ENCODE measurements at places on chromosomes 12 and 14. TPM values are rescaled to one million over a fixed set of nuclear protein-coding genes. Genes with fewer than 3 reads are reported as not detected.
A peak's percentile ranks its signal among the peaks of the same experiment; 100 is the strongest.

Gene KRT72
- not detected for total RNA-seq

Gene SLCO1A2
- total RNA-seq: not detected

Gene ERP27
- total RNA-seq: 0.37 TPM

Gene NELL2
- not detected for total RNA-seq

Gene CAPZA3
- total RNA-seq: not detected

Gene KLRD1
- not detected for total RNA-seq

Gene ASPG
- not detected for total RNA-seq

Gene CD9
- total RNA-seq: 169 TPM

Gene B3GNT4
- total RNA-seq: 2.1 TPM

Gene CISTR
- not detected for total RNA-seq

DNA sequence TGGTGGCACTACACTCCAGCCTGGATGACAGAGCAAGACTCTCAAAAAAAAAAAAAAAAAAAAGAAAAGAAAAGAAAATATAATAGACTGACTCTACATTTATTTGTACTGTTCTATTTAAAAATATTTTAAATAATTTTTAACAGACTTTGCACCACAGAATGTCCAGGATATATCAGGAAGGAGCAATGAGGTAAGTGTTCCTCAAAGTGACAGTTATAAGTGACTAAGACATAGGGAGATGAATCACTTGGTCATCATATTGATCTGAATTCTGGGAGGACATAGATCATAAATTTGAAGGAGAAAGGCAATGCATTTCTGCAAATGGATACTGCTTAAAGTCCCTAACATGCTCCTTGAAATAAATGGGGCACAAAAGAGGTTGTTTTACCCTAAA, 221.5 kb downstream of the KCNC2 start:
- DNase-seq: no peak

DNA sequence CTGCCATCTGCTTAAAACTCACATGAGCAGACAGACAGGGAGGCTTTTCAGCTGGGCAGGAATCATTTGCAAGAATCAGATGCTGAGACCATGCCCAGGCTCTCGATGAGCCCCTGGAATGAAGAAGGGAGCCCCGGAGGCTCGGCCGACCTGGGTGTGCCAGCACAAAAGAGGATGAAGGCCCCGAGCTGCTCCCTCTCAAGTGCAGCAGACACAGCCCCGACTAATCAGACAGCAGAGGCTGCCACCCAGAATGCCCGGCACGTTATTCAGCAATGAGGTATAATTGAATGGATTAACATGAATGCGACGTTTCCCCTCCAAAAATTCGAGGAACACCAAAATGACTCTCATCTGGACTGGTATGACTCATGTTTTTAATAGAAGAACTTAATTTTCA, 58.9 kb downstream of the BCL11B start:
- no peak for DNase-seq

GRCh38 chr12:53985994-53986685, 1.2 kb downstream of the HOXC10 start:
- no peak for DNase-seq

DNA sequence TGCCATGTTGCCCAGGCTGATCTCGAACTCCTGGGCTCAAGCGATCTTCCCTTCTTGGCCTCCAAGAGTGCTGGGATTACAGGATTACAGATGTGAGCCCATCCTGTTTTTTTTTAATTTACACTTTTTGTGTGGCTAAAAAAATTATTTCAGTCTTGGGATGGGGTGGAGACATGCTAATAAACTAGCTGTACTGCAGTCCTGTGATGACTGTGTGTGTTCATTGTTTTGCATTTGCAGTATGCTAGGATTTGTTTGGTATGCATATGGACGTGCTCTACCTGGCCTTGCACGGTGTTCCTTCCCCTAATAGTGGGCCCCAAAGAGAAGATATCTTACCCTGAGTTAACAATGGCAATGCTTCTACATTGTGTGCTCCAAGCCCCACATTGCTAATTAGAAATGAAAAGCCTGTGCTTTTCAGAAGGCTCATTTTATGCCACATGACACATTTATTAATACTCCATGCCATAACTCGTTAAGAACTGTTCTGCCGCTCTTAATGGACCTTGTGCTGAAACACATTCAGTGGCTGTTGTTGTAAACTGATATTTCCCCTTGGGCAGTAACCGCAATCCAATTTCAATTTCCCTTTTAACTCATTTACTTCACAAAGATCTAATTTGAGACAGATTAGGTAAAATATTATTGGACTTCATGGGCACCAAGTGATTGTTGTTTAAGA, 86.4 kb downstream of the SCN8A start:
- no peak for DNase-seq

- DNase-seq: no peak
Measured at GRCh38 chr12:124289634-124290600, 5.0 kb upstream of the RFLNA start.

- DNase-seq: peak; percentile 61
Measured at GRCh38 chr12:90940872-90941499, 14.0 kb downstream of the CCER1 start.

- DNase-seq: peak; percentile 47
Measured at GRCh38 chr12:57089271-57090245, 644 bp downstream of the NAB2 start.

DNA sequence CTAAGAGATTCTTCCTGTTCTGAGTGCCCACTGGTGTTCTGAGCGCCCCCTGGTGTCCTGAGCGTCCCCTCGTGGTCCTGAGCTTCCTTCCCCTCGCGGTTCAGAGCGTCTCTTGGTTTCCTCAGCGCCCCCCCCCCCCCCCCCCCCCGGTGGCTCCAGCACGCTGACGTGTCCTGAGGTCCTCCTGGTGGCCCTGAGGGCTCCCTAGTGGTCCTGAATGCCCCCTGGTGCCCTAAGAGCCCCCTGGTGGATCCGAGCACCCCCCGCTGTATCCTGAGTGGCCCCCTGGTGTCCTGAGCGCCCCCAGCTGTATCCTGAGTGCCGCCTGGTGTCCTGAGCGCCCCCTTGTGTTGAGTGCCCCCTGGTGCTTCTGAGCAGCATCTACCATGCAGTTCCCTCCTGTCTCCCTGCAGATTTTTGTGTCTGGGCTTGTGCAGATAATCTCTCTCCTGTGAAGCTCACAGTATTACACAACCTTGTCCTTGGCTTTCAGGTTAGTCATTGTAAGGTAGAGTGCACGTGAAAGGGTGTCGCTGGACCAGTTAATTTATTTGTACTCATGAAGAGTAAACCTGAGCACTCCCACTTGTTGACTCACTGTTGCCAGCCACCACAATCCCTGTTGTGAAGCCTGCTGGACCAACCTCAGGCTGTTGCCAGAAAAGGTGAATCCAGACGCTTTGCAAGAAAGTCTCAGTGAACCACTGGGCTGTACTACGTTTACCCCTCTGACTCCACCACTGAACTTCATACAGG, 1168.4 kb downstream of the TMEM121 start:
- no peak for DNase-seq

GRCh38 chr12:26571560-26571959, 261.4 kb downstream of the ITPR2 start:
- no peak for DNase-seq

GRCh38 chr14:104440297-104440956, 139.1 kb upstream of the C14orf180 start:
- no peak for DNase-seq

GRCh38 chr12:27367078-27367477, 34.4 kb downstream of the BMAL2 start:
- DNase-seq: no peak

DNA sequence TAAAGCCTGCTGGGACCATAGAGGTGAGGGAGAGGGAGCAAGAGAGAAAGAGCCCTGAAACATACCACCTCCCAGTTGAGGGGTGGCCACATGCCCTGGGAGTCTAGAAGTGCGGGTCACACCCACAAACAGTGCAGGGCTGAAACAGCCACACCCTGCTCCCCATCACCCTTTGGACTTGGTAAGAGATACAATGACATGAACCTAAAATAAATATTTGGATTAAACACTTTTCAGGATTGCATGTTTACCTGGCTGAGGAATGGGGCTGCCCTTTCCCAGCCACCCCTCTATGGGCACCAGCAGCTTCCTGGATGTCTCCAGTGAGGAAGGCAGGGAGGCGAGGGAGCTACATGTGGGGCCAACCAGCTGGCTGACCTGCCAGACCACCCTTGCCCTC, 39.0 kb upstream of the TC2N start:
- DNase-seq: no peak

DNA sequence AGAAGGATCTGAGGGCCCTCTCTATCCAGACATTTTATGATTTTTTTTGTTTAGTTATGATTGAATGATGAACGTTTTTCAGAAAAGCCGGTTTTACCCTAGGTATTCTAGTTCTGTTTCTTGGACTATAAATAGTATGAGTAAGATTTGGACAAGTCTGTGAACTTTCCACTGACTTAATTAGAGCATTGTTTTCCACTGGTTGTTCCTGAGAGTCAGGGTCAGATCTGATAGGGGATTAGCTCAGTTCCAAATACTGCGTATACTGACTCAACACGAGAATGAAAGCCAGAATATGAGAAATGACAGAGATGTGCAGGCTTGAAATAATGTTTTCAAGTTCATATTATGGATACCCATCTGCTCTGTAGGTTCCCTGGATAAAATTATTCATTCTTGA, 361.6 kb downstream of the AEBP2 start:
- DNase-seq: no peak

GRCh38 chr14:87411370-87411769, 581.6 kb downstream of the GALC start:
- DNase-seq: no peak

- no peak for DNase-seq
Measured at GRCh38 chr14:65731933-65732506, 319.5 kb downstream of the FUT8 start.

GRCh38 chr14:78446807-78447206, 276.6 kb downstream of the NRXN3 start:
- DNase-seq: no peak

- DNase-seq: no peak
Measured at GRCh38 chr12:21451529-21451928, 14.1 kb downstream of the PYROXD1 start.

- no peak for DNase-seq
Measured at GRCh38 chr12:117521346-117521745, 159.9 kb upstream of the NOS1 start.

- no peak for DNase-seq
Measured at GRCh38 chr12:27627123-27627852, 69.0 kb upstream of the REP15 start.

DNA sequence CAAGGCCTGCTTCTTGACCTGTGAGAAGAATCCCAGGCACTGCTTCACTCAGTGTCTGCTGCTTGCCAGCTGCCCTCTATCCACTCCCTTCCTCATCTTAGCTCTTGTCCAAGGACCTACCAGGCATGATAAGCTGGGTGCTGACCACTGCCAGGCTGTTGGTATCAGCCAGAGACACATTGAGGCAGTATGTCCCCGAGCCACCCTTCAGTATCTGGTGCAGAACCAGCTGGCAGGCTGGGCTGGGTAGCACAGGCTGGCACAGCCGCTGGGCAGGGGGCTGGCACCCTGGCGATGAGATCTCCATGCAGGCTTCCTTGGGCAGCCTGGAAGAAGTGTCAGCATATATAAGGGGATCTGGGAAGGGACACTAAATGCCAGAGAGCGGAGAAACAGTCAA, 10.5 kb downstream of the PMEL start:
- no peak for DNase-seq

DNA sequence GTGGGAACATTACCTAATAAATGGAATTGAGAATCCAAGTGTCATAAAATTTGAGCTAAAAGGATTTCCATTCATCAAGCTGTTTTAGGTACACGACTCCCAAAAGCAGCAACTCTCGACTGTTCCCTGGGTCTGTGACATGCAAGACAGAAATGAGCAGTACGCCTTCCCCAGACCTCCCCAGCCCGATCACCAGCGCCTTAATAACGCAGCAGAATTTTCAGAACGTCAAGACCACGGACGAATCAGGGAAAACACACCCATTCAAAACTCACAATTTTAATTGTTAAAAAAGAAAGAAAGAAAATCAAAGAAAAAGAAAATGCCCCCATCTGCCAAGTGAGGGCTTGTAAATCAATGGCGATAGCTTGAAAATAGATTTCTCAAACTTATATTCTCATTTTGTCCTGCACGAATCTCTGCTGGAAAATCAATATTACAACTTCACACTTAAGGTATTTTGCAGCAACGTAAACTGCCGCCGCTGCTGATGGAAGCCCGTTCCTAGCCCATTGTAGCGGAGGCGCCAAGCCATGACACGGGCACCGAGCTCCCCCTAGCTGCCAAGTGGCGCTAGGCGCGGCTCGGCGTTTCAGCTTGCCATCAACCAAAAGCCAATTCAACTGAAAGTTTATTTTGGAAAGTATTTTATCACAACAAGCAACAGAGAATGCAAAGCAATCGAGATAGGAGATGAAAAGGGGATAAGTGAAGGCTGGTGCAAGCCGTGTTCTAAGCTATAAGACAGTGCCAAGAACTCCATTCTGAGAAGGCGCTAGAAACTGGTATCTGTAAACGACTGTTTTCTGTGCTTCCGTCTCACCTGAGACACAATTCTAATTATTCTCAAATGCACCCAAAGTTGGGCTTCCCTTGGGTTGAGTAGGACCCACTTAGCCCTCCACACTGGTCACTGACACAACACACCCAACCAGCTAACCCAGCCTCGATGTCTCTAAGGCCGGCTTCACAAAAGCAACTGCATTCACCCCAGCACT, 5.5 kb downstream of the BCL11B start:
- peak; percentile 71 for DNase-seq

DNA sequence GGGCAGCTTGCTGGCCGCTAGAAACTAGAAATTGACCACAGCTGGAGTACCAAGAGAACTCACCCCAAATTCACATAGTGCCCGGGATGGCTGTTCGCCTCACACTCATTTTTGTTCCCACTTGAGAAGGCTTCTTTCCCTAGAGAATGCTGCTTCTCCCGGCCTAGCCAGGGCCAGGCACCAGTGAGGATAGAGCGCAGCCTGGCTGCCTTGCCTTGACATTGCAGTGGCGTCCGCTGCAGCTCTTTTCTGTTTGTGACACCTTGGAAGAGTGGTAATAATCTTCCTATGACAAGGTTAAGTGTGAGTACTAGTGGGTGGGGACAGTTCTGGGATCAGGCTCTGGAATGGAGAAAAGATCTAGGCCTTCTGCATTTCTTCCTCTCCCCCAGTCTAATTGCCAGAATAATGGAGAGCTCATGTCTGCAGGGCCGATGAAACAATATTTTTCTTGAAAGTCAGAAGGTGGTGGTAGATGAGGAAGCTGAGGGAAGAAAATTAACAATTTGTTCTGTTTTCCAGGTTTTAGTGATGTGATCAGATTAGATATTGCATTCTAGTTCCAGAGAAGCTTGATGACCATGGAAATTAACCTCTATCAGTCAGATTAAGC, 3.7 kb downstream of the TMEM253 start:
- DNase-seq: peak; percentile 71

- DNase-seq: no peak
Measured at GRCh38 chr12:16076970-16077522, 165.9 kb downstream of the DERA start.

DNA sequence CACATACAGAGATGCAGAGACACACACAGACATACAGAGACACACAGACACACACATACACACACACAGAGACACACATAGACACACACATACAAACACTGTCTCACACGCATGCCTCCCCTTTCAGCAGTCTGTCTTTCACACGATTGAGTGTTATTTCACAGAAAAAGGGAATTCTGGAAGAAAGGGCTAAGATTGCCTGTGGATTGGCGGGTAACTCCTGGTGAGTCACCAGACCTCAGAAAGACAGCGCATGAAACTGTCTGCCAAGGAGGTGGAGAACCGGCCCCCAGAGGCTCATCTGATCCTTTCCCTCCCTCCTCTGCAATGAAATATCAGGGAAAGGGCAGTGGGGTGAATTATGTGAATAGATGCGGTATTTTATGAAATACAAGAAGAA, 127.2 kb upstream of the GSC start:
- DNase-seq: no peak

- DNase-seq: no peak
Measured at GRCh38 chr14:93245764-93246420, 38.8 kb downstream of the UBR7 start.

All from HT-29 (cell line).